ENCODE measurements at places on chromosomes 5 and 9.

DNA sequence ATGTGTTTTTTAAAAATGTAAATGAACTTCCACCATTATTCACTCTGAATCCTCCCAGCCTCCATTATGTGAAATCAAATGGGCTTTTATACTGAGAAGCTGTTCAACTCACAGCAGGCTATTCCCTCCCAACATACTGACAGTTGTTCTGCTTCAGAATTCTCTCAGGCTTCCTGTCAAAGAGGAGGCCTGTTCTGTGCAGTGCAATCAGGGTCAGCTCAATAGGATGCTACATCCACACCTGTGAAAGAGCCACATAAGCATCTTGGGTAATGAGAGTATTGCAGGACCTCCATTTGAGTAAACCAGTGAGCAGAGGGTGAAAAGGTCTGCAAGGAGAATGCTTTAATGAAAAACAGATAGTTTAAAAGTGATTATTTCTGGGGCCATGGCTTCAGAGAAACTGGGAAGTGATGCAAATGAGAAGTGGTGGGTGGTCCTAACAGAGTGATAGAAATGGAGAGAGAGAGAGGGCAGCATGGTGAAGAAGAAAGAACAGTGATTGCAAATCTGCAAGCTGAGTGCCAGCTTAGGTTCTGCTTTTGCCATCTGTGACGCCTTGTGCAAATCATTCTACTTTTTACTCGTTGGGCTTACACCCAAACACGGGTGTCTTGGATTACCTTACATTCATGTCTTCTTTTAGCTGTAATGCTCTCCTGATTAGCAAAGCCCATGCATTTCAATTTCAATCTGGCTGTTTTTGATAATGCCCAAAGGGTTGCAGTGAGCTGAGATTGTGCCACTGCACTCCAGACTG lies 202.5 kb upstream of the NMUR2 start:
- no peak for DNase-seq

DNA sequence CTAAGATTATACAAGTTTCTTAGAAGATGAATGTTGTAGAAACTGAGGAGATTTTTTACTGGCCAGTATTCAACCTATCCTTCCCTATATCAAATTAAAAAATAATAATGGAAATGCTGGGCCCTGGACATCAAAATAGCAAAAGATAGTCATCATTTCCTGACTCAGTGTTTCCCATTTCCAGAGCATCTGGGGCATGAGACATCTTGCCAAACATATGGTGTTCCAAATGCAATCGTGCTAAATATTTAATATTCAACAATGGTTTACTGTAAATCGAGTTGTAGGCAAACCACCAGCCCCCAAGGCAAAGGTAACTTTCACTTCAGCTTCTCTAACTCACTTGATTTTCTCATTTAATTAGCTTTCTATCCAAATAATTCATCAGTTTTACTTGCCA lies 152.9 kb downstream of the FRMD3 start:
- DNase-seq, result no peak

DNA sequence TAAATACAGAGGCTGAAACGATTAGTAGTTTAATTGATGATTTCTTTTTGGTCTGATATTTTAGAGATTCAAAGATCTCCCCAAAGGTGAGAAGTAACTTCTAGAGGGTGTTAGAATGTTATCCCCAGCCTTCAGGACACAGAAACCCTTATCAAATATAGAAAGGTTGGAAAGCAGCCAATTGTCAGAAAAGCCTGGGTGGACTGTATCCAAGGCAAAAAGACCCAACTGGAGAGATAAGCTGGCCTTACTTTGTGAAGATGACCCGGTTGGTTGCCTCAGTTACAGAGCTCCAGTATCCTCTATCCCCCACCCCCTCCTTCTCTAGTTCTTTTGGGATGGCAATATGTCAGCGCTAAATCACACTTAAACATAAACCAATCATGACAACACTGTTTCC lies 75.7 kb downstream of the GCNT4 start:
- DNase-seq, result no peak

DNA sequence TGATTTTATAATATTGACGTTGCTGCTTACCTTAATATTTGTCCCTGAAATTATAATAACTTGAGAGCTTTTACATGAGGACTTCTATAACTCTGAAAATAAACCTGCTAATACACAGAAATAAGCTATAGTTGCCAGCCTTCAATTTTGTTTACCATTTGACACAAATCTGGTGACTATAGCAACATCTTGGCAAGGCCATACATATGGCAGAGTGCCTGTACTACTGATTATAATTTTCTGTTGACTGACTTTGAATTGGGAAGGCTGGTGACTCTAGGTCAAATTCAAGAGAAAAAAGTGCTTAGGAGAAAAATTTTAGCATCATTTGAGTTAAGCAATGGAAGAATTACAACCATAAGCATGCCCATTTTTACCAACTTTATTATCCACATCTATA lies 581.4 kb upstream of the PTPRD start:
- no peak for DNase-seq
